GM13977 (cell line): ENCODE measurements at places on chromosomes 11 and 22.

- DNase-seq, result no peak
These were observed 46.4 kb downstream of the MCM5 start for GRCh38 chr22:35446365-35446764.

DNA sequence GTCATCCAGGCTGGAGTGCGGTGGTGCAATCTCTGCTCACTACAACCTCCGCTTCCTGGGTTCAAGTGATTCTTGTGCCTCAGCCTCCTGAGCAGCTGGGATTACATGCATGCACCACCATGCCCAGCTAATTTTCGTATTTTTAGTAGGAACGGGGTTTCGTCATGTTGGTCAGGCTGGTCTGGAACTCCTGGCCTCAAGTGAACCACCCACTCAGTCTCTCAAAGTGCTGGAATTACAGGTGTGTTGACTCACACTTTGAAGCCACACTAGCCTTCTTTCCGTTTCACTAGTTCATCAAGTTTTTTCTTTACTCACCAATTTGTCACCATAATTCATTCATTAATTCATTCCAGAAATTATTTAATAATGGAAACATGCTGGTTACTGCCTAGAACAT, 298.4 kb upstream of the MTNR1B start:
- no peak for DNase-seq

DNA sequence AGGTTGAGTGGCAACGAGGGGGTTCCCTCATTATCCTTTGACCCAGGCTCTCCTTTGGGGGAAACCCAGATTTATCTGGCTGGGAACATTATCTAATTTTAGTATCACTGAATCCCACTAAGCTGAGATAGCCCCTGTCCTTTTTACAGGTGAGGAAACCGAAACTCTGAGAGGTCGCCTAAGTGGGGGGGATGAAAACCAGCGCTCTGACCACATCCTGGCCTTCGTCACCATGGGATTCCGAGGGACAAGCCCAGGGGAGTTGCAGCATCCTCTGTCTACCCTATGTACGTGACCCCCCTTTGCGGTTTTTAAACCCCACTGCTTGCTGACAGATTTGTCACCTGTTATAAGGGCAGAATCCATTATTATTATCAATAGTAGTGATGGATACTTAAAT, 61.0 kb downstream of the ISX start:
- peak; percentile 56 for DNase-seq

GRCh38 chr11:19597206-19597605, 115.4 kb upstream of the NAV2 start:
- no peak for DNase-seq

- DNase-seq, result no peak
These were observed 181.5 kb downstream of the MAML2 start for GRCh38 chr11:96161307-96162089.

DNA sequence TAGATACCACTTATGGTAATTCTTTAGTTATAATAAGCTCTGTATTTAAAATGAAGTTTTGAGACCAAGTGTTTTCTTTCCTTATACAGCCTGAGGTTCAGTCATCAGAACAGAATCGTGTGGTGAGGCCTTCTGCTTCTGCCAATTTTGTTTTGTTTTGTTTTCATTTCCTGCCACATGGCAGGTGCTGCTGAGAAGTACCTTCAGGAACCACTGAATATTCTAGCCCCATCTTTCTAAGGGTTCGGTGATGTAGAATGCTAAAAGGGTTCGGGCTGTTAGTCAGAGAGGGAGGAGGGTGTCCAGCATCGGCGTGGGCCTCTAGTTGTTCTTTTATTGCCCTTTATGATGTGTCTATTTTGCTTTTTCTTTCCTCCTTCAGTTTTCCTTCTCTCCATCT, 25.8 kb downstream of the TNRC6B start:
- peak; percentile 48 for DNase-seq

- no peak for DNase-seq
These were observed 67.1 kb downstream of the SLC35F2 start for GRCh38 chr11:107791343-107792048.

GRCh38 chr11:120329556-120329955, 4.5 kb downstream of the TLCD5 start:
- no peak for DNase-seq

- DNase-seq, result no peak
These were observed 106.1 kb upstream of the CLMP start for GRCh38 chr11:123301013-123301591.

DNA sequence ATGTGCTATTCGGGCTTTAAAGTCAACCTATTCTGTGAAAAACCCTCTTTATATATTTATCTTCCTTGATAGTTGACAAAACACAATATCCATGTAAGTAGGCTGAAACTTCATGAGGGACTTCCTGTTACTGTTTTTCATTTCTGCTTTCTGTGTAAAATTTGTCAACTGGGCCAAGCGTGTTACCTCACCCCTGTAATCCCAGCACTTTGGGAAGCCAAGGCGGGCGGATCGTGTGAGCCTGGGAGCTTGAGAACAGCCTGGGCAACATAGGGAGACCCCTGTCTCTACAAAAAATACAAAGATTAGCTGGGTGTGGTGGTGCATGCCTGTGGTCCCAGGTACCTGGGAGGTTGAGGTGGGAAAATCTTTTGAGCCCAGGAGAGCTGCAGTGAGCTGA, 66.5 kb upstream of the SLC25A18 start:
- DNase-seq, result no peak

- DNase-seq, result no peak
These were observed 278.5 kb upstream of the CCDC179 start for GRCh38 chr11:23138761-23139160.

- no peak for DNase-seq
These were observed 14.0 kb upstream of the NRGN start for GRCh38 chr11:124725719-124726105.

GRCh38 chr22:25136953-25137576, 62.6 kb upstream of the CRYBB3 start:
- DNase-seq, result no peak

- no peak for DNase-seq
These were observed 82.9 kb downstream of the EXT2 start for GRCh38 chr11:44178381-44178780.
